ENCODE measurements at places on chromosomes 3 and 15.

- DNase-seq: no peak
Observed at GRCh38 chr15:67717776-67718175, 107.5 kb upstream of the SKOR1 start.

- no peak for DNase-seq
Observed at GRCh38 chr15:25186906-25187645, 232.3 kb downstream of the SNRPN start.

GRCh38 chr15:57038040-57038439, 119.6 kb downstream of the TCF12 start:
- no peak for DNase-seq

GRCh38 chr3:8741581-8742261, 8.1 kb downstream of the CAV3 start:
- DNase-seq: no peak

DNA sequence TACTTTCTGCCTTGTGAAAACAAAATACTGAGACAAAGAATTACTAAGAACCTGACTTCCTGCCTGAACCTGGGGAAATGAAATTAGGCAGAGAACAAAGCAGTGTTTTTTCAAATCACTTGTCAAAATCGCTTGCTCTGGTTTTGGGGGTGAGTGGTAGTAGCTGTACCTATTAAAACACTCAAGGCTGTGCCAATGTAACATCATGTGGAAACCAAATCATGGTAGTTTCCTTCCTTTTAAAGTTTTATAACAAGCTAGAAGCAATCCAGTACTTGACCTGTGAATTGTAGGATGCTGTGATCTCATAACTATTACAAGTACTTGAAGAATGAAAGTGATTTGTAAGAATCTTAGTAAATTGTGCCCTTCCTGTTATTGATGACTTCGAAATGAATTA, 6.7 kb downstream of the CMTM8 start:
- no peak for DNase-seq

DNA sequence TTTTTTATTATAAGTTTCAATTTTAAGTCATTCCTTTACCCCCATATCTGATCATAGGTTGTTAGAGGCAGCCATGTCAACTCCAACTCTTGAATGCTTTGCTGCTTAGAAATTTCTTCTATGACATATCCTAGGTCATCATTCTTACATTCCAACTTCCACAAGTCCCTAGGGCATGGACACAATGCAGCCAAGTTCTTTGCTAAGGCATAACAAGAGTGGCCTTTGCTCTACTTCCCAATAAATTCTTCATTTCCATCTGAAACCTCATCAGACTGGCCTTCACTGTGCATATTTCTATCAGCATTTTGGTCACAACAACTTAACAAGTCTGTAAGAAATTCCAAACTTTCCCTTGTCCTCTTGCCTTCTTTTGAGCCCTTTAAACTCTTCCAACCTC, 28.5 kb downstream of the TRIM42 start:
- no peak for DNase-seq

GRCh38 chr15:78050441-78050809, 27.1 kb downstream of the TBC1D2B start:
- no peak for DNase-seq

GRCh38 chr3:174441588-174442301, 417.4 kb upstream of the NAALADL2 start:
- no peak for DNase-seq

DNA sequence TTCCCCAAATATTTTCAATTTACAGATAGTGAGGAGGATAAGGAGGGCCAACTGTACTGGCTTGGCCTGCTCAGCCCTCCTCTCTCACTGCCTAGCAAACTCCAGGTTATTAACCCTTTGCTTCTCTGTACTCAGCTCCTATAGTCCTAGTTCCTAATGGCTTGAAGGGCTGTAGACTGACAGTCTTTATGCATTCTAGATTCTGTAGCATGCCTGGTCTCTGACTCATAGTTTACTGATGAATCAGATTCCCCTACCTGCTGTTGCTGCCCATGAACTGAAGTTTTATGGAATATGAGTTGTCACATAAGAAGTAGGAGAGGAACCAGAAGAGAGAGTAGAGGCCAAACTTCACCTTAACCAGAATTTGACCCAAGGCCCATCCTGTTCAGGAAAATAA, 27.1 kb upstream of the MAP3K13 start:
- no peak for DNase-seq

- no peak for DNase-seq
Observed at GRCh38 chr3:167032267-167032876, 347.7 kb downstream of the ZBBX start.

- DNase-seq: no peak
Observed at GRCh38 chr3:41693799-41694198, 268.1 kb downstream of the ULK4 start.

DNA sequence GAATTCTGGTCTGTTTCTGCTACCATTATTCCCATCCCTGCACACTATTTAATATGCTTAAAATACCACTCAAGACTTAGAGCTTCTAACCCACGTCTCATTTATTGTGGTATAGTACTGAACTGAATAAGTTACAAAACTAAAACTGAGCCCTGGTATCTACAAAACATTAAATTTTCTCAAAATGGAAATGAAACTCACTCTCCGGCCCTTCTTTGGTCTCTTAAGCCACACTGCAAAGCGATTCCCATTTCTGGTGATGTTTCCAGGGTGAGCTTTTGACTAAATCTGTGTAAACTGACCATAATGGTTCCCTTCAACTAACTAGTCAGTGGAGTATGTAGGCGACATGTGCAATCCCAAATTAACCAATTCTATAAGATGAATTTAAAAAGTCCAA, 18.6 kb downstream of the KPNA4 start:
- DNase-seq: no peak

DNA sequence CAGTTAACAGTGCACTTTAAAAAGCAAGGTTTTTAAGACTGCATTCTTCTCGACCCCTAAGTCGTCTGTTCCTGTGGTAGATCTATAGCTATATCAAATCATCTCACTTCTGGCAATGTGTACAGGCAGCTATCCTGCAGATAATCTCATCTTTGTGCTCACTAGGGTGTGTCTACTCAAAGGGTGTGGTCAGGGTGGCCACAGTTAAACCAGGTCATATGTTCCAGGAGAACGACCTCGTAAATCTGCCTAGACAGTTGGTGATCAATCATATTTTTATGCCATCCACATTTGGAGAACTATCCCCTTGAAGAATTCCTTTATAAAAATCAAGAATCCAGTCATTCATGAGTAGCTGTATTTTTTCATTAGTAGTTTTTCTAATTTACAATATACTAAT, 3.0 kb downstream of the VEPH1 start:
- DNase-seq: no peak

- DNase-seq: no peak
Observed at GRCh38 chr3:189132231-189132671, 39.5 kb upstream of the TPRG1 start.

DNA sequence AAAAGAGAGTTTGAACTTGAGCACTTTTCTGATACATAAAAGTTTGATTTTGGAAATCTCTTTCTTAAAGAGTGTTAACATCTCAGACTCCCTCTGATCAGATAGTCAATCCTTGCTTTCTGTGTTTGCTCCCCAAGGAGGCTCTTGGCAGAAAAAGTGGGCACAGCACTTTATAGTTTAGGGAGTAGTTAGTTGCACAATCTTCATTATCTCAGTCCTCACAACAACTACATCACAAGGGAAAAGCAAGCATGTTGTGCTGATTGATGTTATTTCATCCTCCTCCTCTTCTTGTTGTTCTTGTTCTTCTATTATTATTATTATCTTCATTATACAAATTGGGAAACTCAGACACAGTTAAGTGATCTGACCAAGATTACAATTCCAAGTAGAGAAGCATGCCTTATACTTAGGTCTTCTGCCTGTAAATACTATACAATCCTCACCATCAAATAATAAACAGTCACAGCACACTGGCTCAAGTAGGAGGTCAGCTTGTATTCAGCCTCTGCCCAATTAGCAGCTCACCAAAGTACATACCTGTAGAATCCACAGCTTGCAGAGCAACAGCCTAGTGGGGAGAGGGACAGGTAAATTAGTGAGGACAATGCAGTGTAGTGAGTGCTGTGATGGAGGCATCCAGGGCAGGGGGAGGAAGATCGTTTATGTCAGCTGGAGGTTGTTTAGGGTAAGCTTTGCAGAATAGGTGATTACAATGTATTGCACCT, 304.1 kb upstream of the MME start:
- no peak for DNase-seq

GRCh38 chr15:31214864-31215489, 111.7 kb upstream of the KLF13 start:
- no peak for DNase-seq

DNA sequence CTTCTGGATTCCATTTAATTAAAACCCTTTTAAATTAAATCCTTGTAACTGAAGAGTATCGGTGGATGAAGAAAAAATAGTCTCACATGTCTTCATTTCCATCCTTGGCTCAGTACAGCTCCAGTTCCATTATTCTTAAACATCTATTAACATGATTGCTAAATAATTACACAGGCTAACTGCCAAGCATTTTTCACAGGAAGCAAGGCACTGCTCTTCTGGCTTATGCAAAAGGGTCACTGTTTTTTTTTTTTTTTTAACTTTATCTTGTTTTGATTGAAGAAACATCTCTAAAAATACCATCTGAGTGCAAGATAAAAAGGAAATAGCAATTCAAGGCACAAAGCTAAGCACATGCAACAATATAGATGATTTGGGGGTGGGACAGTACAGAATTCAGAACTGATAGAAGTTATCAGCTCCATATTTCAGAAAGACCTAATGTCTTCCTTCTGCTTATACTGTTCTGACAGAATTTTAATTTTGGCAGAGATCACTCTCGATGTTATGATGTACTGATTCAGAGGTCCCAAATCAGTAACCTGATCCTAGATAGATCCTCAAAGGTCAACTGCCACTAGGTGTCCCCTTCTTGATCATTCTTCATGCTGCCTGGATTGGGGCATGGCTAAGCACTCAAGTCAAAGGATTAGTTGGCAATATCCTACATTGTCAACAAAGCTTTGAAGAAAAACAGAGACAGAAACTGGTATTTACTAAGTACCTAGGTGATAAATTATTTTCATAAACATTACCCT, 57.8 kb upstream of the ACTC1 start:
- no peak for DNase-seq

- no peak for DNase-seq
Observed at GRCh38 chr15:83784975-83785374, 131.1 kb downstream of the ADAMTSL3 start.

DNA sequence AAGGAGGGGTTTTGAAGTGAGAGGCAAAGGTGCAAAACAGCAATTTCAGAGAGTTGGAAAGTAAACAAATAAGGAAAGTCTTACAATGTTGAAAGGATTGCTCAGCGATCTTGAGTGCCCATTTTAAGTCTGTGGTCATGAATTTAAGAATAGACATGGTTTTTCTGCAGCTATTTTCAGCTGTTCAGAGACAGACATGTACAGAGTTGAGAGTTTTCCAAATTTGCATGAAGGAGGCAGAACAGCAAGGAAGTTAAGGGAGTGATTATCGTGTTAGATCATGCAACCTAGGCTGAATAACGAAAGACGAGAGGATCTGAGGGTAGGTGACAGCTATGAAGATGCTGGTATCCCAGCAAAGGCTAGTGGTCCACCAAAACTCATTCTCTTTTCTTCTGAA, 37.2 kb downstream of the DET1 start:
- DNase-seq: no peak

DNA sequence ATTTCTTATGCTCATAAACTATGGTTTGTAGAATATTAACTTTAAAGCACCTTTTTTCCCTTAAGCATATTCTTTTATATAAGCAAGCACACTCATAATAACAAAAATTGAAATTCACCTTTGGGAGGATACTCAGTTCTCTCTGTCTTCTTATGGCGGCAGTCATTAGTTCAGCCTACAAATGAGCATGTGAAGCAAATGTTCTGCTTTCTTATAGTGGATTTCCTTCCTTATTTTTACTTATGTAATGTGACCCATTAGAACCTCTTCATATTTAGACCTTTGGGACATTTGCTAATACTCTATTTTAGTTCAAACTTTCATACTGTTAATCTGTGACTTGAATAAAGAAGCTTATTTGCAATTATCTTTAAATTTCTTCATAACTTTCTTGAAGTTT, at the start of gene P2RY13:
TSS of gene P2RY13 (minus strand) at position 187 of the 400 bp plus-strand sequence. CDS start at position 166, 21 bp downstream.
- DNase-seq: no peak

DNA sequence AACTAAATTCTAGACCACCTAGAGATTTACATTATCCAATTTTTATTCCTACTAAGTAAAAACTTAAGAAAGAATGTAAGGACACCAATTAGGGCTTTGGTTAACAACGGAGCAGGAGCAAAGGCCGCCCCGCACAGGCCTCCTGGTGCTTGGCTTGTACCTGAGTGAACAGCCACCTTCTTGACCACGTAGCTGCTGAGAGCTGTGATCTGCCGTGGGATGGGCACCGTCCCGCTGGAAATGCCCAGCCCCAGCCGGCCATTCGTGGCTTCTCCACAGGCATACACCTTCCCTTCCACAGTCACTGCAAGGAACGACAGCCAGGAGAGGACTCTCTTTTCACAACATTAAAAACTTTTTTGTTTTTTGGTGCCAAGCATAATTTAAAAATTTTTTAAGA, 79.6 kb upstream of the OCA2 start:
- DNase-seq: no peak

- no peak for DNase-seq
Observed at GRCh38 chr3:114128231-114128630, 50.6 kb downstream of the DRD3 start.

GRCh38 chr3:104648823-104649222, 717.9 kb upstream of the ALCAM start:
- DNase-seq: no peak

GRCh38 chr3:81696090-81696489, 65.4 kb downstream of the GBE1 start:
- no peak for DNase-seq

- no peak for DNase-seq
Observed at GRCh38 chr15:69727121-69727924, 274.7 kb downstream of the RPLP1 start.

DNA sequence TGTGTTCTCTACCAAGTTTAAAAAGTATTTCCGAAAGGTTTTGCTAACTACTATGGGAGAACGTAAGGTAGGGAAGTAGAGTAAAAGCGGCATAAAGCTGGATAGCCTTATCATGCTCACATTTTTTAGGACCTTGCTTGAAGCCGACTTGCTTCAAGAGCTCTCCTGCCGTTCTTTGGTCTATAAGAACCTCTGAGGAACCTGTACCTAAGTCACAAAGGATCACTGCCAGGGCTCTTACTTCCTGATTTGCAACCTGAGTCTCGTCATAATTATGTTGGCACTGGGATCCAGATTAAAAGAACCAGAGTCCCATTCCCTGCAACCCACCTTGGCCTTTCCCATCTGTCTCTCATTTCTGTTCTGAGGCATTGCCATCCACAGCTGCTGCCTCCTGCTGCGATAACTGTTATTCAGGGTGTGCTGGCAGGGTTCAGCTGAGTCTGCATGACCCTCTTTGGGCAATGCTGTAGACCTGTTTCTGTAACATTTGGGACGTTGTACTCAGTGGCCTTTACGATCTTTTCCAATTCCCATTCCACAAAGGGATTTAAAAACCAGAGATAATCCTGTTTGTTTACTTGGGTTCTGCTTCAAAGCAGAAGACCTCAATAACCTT, 131.0 kb upstream of the UMPS start:
- no peak for DNase-seq

DNA sequence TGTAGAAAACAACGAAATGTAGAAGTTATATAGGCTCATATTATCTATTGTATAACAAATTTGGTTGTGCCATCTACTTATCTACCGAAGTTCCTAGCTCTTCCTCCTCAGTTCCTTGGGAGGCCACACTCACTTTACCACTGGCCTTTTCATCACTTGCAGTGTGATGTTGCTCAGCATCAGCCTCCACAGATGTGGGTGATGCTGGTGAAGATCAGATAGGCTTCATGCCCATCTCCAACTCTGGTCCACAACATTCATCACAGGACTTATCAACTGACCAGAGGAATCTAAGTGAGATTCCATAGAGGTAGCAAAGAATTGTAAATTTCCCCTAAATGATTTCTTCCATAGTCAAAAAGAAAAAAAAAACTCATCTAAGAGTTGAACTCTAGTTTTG, 8.4 kb downstream of the CD200 start:
- DNase-seq: no peak
